Astrocyte of the cerebellum (primary cell): ENCODE measurements at places on chromosomes 13 and 19.

GRCh38 chr19:39874404-39874803 lies 28.2 kb upstream of the FBL start:
- DNase-seq, result no peak

DNA sequence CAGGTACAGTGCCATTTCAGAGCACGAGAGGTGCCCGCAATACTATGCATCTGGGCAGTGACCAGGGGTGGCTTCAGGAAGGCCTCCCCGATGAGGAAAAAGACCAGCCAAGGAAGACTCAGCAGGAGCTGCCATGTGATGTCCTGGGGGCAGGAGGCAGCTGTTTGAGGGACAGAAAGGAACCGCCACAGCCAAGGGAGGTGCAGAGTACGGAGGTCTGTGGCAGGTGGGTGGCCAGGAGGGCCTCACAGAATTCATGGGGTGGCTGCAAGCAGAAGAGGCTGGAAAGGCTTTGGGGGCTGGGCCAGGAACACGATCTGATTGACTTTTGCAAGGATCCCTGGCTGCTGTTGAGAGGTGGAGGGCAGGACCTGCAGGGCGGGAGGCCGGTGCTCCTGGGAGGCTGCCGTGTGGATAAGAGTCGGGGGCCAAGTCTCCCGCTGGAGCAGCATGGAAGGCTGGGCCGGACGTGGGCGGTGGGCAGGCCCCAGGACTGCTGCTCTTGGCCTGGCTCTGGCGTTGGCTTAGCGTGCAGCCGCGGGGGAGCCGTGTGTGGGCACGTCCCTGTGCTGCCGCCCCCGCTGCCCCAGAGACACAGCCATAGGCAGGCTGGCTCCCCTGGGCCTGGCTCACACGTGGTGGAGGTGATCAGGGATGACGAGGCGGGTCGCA lies 29.1 kb downstream of the CEBPA start:
- no peak for DNase-seq

DNA sequence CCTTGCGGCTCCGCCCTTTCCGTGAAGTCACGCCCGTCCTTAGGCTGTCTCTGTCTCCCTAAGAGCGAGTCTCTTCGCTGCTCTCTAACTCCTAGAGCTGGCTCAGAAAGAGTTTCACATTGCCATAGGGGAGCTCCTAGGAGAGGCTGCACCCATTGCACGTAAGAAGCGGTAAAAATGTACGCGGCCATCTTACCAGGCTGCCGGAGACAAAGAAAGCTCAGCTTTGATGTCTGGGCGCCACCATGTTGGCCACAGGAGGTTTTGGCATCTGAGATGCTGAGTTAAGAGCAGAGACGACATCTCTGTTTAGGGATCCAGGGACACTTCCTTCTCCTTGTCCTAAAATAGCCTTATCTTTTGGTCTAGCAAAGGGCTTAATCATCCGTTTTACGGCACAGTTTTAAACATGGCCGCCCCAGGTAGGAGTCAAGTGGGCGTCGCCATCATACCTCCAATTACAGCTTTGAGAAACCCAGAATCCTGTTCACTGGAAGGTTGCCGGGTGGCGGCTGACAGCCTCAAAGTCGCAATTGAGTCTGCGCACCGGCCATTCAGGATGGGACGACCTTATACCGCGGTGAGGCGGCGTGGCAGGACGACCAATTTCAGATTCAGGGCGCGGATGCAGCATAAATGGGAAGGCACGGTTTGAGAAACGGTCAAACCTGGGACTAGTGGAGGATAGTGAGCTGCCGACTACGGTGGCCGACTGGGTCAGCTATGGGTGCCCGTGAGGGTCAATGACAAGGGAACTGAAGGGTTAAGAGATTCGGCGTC lies at the start of gene ZNF793:
Gene ZNF793 (plus strand): TSS at position 553 of the 780 bp plus-strand sequence. CDS start 16,501 bp downstream, outside the sequence.
- peak; percentile 54 for DNase-seq

DNA sequence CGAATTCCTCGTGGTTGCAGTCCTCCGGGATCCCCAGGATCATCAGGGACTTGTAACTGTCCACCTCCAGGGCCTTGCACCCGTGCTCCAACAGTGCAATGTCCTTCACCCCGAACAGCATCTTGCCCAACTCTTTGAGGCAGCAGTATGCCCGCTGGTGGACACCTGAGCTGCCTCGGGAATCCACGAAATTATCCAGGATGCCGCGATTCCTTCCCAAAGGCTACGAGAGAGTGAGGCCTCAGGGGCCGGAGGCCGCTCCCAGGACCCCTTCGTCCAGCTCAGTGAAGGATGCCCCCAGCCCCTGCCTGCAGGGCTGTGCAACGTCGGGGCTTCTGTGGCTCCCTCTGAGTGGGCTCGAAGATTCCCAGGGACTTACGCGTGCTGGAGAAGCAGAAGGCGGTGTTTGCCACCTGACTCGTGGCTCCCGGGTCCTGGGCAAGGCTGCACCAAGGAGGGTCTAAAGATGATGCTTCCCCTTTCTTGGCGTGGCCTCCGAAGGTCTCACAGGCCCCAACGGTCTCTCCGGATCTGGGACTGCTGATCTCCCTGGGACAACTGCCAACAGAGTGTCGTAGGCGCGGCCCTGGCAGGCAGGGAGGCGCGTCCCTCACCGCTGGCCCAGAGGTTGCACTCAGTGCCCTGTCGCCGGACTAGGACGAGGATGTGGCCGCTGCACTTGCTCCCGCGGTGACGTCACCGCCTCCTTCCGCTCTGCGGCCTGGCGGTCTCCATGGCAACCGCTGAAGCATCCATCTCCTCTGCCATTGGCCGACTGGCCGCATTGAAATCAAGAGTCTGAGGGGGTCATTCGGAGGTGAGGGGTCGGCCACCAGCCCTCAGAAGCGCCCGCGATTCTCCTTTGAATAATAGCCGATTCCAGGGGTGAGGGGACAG lies at the start of gene PNMA8C:
Gene PNMA8C (minus strand): TSS at position 698 of the 897 bp plus-strand sequence. CDS start 577 bp downstream, at position 121.
- no peak for DNase-seq

DNA sequence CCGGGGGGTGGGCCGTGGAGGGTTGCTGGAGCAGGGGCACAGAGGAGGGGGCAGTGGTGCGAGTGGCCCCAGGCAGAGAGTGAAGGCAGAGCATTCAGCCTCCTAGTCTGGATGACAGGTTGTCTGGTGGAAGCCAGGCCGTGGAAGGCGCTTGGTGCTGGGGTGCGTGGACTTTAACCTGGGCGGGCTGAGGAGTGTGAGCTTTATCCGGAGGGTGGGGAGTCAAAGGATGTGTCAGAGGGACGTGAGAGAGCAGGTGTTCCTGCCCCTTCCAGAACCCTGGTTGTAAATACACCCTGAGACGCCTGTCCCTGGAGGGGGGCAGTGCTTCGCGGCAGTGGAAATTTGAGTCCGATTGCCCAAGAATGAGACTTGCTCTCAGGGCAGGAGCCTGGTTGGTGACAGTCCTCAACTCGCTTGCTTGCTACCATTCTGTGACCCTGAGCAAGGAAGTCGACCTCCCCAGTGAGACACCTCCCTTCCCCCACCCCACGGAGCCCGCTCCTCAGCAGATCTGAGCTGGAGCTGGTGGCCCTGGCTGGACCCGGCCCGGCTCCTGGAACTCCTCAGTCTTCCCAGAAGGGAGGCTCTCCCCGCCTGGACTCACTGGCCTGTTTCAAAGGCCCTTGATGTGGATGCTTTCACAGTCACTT lies 2.3 kb downstream of the SPPL2B start:
- no peak for DNase-seq

DNA sequence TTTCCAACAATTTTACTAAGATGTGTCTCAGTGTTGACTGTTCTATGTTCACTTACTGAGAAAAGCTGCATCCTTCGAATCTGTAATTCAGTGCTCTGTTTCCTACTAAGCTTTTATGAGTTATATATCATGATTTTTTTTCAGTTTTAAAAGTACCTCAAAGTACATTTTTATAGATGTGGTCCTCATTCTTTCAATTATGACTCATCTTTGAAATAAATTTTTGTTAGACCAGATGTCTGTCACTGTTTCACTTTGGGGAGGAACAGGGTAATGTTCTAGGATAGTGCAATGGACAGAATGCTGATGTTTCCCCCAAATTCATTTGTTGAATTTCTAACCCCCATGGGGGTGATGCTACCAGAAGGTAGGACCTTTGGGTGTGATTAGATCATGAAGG lies 74.8 kb downstream of the NALCN start:
- DNase-seq, result no peak

- no peak for DNase-seq
Measured at GRCh38 chr19:17235971-17236777, 9.5 kb downstream of the NR2F6 start.

- no peak for DNase-seq
Measured at GRCh38 chr13:51584731-51585672, 740 bp downstream of the WDFY2 start.

DNA sequence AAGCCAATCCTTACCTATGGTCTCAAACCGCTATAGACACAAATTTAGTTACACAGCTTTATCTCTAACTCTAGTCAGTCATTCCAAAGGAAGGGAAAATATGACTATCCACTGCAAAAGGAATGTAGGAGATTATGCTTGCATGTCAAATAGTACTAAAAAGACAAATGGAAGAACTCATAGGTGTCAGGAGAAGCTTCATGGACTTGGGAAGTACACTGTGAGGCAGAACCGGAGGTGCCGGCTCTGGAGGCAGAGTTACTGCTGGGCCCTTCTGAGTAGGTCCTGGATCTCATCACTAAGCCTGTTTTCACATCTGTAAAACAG lies 97.5 kb downstream of the FOXO1 start:
- no peak for DNase-seq

GRCh38 chr19:54352041-54352440 lies 12.7 kb downstream of the LAIR1 start:
- DNase-seq, result no peak

DNA sequence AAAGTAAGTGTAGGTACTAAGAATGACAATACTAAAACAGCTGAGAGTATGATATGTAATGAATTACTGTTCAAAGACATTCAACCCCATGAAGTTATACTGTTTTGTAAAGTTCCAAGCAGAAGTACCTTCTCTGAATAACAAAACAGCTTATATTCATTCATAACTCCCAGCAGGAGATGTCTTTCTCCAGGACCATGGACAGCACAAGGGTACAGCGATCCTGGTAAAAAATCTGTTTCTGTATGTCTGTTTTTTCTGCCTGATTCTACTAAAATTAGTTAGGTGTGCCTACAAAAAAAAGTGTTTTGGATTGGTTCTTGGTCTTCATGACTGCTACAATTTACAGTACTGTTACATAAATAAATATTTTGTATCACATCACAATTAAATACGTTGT lies 172.5 kb upstream of the SLITRK5 start:
- DNase-seq, result peak; percentile 42

GRCh38 chr13:93853912-93854311 lies 625.6 kb downstream of the DCT start:
- no peak for DNase-seq

GRCh38 chr19:16714702-16715287 lies 4.9 kb upstream of the NWD1 start:
- DNase-seq, result no peak

DNA sequence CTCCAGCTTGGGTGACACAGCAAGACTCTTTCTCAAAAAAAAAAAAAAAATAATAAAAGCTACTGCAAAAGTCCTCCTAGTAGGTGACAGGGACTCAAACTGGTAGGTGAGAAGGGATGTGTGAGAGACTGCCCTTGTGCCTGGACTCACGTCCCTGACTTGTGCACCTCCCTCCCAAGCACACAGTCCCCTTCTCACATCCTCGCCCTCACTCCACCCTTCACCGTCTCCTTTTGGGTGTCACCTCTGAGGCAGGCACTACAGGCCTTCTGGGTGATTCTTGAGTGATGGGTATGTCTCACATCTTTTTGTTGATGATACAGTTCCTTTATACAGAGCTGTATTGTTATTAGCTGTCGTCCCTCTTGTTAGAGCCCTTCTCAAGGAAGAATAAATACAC lies 170.5 kb downstream of the TM9SF2 start:
- DNase-seq, result no peak

- no peak for DNase-seq
Measured at GRCh38 chr19:45637890-45638667, 1.1 kb downstream of the EML2 start.

GRCh38 chr13:95546919-95547318 lies 5.6 kb upstream of the CLDN10 start:
- no peak for DNase-seq
